Esophagus mucosa (tissue), 1 donor: ENCODE measurements at places on chromosomes 11 and 22. TPM values are rescaled to one million over a fixed set of nuclear protein-coding genes. Genes with fewer than 3 reads are reported as not detected.
A peak's percentile ranks its signal among the peaks of the same experiment; 100 is the strongest.

PGA5 gene
- not detected for total RNA-seq

- ATAC-seq: no peak
Observed at GRCh38 chr11:134794192-134794591, 382.1 kb upstream of the B3GAT1 start.

DNA sequence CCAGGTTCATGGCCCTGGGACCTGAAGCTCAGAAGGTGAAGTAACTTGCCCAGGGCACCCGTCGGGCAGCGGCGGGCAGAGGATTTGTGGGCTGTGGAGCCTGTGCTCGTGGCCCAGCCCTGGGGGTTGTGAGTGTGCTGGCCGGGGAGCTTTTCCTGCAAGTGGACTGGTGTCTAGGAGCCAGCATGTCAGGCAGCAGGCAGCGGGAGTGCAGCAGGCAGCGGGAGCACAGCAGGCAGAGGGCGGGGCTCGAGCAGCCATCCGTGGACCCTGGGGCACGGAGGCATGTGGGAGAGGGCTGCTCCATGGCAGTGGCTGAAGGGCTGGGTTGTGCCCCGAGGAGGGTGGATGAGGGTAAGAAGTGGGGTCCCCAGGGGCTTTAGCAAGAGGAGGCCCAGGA is 72.7 kb upstream of the PPP6R3 start:
- ATAC-seq: no peak

GRCh38 chr11:34260072-34260575 is 97.7 kb downstream of the ABTB2 start:
- no peak for ATAC-seq

- no peak for ATAC-seq
Observed at GRCh38 chr22:28600546-28601143, 79.0 kb downstream of the TTC28 start.

RPL3 gene
- 1,774 TPM for total RNA-seq

DNA sequence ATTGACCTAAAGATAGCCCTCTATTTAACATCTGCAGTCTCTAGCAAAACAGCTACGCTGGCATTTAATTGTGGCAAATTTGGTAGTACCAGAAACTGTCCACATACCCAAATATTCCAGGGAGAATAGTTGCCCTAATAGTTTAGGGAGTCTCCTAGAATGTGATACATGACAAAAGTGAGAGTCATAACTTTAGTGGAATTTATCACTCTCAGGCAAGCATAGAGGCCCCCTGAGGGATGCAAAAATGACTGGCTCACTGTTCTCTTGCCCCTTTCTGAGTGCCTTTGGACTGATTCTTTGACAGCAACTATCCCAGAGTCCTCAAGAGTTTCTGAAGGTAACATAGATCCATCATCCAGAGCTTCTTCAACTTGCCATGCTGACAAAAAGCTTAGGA is 2.3 kb upstream of the OR51B4 start:
- ATAC-seq: no peak

JOSD1 gene
- 25.6 TPM for total RNA-seq

DNA sequence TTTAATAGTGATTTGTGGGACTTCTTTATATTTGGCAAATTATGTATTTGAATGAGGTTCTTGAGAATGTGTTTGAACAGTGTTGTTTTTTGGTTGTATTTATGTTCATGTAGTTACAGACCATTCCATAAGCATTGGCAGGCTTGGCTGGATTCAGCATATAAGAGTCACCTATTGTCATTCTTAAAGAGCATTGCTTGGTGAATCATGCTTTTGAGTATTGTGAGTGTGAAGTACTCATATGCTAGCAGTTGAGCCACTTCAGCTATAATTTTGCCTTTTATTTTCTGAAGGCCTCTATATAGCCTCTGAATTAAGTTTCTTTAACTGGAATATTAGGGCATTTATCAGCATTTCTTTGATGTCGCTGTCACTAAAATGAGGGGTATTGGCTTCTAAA is 110.0 kb upstream of the GAL start:
- ATAC-seq: peak; percentile 68

DNA sequence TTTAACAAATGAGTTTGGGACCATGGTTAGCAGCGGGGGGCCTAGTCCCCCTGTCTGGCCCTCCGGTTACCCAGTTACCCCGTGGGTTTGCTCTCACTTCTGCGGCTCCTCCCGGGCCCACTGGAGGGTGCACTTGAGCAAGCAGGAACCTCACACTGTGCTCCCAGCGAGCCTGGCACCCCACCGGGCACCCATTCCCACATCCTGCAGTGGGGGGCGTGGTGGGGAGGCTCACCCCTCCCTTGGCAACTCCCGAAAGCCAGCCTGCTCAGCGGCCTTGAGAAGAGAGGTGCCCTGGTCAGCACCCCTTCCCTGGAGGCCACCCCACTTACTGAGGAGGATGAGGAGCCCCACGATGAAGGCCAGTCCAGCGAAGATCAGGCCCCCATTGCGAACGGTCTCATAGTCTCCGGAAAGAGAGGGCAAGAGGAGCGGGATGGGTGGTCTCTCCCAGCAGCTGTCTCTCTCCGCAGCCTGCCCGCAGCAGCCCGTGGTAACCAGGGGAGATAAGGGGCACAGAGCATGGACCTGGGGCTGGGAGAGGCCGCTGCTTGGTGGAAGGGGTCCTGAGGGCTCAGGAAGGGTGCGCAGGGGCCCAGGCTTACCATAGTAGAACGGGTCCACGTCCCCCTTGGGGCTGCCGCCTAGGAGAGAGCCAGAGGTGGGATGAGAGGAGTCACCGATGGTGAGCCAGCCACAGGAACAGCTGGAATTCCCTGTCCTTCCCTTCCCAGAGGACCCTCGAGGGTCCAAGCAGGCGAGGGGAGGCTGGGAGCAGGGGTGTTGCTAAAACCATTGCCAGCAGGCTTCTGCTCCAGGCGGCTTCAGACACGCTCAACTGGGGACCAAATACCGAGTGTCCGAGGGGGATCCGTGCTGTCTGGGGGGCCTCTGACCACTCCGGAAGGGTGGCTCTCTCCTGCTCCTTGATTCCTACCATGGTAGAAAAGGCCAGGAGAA is 2.2 kb downstream of the FXYD2 start:
- ATAC-seq: peak; percentile 39

- peak; percentile 85 for ATAC-seq
Observed at GRCh38 chr22:29117799-29118477, 45.1 kb downstream of the KREMEN1 start.

GRCh38 chr11:117130879-117131278 is 13.2 kb upstream of the PAFAH1B2 start:
- ATAC-seq: no peak

METTL15 gene
- total RNA-seq: 9.5 TPM

MRGPRF gene
- 1.7 TPM for total RNA-seq

BARX2 gene
- 92.8 TPM for total RNA-seq

GRCh38 chr11:16946477-16947282 is 67.5 kb downstream of the PLEKHA7 start:
- no peak for ATAC-seq

PANX3 gene
- total RNA-seq: not detected

DNA sequence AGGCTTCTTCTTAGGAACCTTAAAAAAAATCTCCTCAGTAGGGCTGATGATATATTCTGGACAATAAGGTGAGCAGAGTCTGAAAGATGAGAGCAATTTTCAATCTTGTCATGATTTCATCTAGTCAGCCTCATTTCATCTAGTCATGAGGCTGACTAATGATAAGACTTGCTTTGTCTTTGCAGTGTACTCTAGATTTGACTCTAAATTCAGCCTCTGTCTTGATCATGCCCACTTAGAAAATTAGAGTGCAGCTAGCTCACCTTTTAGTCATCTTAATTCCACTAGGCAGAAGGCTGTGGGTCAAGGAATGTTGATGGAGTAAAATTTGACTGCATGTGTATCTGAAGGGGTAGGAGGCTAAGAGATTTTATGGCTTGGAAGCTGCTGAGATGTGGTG is 5.5 kb downstream of the EHF start:
- no peak for ATAC-seq

DNA sequence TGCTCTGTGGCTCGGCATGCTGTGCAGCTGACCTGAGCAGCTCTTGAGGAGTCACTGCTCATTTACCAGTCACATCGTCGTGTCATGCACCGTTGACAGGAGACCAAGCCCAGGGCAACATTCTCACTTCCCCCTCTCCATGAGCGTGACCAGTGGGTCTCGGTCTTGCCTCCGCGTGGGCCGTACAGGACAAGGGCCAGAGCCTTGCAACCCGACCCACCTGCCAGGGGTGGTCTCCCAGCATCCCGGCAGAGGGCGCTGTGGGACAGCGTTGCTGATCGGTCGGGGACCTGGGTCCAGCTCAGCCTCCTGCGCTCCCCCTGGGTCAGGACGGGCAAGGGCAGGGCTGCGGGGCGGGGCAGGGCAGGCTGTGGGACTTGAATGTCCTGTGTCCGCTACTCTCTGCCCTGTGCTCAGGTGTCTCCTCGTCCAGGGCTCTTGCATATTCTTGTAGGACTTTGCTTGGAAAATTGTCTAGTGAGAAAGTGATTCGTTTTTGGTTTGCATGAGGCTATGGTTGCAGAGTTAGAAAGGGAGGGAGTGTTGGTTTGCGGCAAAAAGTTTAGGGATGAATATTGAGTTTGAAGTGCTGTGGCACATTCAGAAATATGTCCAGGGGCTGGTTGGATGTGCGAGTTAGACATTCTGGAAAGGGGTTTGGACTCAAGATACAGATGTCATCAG is 16.2 kb downstream of the EIF4G2 start:
- ATAC-seq: peak; percentile 86

DNA sequence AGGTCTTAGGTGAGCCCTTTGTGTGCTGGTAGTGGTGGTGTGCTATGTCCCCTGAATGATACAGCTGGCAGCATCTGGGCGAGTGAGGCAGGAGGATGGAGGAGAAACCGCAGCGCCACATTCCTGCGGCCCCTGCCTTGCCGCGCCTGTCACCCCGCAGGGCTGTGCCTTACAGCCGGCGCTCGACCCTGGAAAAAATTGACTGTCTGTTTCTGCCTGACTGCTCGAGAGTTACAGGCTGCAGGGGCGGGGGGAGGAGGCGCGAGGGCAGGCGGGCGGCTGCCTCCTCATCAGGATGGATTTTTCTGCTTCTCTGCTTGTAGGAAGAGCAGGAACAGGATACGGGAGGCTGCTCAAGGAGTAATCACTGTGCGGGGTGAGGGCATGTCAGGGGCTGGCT is 443.4 kb downstream of the MIAT start:
- ATAC-seq: no peak

DNA sequence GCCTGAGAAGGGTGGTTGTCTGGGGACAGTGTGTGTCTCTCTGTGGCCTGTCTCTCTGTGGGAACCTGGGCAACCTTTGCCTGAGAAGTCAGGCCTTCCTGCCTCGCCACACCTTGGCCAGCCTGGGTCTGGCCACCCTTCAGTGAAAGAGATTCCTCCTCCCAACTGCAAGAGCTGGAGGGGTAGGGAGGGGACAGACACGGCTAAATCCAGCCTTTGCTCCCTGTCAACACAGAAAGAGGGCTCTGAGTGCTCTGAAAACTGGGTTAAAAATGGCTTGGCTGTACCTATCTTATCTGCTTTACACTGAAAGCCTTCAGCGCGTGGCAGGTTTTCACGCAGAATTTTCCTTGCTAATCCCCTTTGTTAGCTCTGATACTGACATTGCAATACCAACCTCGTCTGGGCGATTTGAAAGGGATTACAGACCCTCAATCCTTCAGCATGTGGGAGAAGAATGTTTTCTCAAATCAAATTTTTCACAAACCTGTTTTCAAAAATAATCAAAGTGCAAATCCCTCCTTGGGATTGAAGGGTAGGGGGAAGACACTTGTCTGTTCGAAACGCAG is 163.7 kb downstream of the DSCAML1 start:
- ATAC-seq: no peak

- ATAC-seq: no peak
Observed at GRCh38 chr11:61679296-61679695, 895 bp upstream of the DAGLA start.

GRCh38 chr11:44036811-44037657 is 10.7 kb upstream of the ACCSL start:
- peak; percentile 76 for ATAC-seq

GRCh38 chr22:26903030-26903856 is 245.9 kb downstream of the MIAT start:
- ATAC-seq: peak; percentile 32

CSNK2A3 gene
- 0.84 TPM for total RNA-seq

DNA sequence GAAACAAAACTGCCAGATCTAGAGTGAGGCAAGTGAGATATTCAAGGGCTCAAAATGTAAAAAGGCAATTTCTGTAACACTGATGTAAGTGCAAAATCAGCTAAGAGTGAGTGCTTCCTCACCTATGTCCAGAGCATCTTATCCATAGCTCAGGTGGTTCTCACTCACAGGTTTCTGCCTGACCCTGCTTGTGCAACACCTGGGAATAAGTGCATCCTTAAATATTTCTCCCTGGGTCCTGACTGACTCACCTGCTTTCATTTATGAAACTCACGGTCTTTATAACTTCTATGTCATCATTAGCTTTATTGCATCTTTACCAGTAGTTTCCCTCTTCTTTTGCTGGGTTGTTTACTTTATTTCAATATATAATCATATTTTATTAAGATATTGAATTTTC is 260.6 kb downstream of the CNTN5 start:
- ATAC-seq: no peak

DNA sequence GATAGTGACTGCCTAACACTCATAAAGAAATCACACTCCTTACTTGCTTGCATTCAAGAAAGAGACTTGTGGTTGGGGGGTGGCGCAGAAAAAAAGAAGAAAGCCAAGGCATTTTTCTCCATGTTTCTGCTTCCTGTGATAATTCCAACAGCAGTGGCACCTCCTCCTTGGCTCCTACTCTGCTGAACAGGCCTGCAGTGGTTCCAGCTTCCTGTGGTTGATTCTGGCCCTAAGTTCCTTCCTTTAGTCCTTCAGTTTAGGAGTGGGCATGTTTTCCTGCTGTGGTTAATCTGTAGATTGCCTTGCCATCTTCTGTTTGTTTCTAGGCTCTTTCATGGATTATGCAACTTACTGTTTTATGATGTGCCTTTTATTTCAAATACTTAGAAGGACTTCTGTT is 940.4 kb downstream of the DLG2 start:
- ATAC-seq: no peak

SMTNL1 gene
- total RNA-seq: not detected

GRCh38 chr11:120211522-120212258 is 858 bp downstream of the OAF start:
- ATAC-seq: no peak

DNA sequence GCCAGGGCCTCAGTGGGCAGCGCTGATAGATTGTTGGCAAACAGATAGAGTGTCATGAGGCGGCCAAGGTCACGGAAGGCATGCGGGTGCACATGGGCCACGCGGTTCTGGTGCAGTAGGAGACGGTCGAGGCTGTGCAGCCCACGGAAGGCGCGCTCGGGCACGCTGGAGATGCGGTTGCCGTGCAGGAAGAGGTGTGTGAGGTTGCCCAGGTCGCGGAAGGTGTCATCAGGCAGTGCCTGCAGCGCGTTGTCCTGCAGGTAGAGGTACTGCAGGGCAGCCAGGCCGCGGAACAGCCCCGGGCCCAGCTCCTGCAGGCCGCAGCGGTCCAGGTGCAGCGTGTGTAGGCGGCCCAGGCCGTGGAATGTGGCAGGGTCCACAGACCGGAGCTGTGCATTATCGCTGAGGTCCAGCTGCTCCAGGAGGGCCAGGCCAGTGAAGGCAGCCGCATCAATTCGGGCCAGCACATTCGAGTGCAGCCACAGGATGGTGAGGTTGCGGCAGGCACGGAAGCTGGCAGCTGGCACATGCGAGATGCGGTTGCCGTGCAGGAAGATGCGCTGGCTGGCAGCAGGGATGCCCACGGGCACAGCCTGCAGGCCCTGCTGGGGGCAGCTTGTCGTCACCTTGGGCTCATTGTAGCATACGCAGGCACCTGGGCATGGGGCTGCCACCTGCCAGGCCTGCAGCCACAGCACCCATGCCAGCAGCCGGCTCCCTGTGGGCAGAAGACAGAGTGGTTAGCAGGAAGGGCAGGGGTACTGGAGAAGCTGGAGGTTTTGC is 25.5 kb downstream of the RTN4R start:
- peak; percentile 12 for ATAC-seq
